Astrocyte (in vitro differentiated cells and primary cell): ENCODE measurements at places on chromosomes 1 and 21.

GRCh38 chr21:25409978-25410377 is 197.3 kb downstream of the MRPL39 start:
- DNase-seq = no peak

DNA sequence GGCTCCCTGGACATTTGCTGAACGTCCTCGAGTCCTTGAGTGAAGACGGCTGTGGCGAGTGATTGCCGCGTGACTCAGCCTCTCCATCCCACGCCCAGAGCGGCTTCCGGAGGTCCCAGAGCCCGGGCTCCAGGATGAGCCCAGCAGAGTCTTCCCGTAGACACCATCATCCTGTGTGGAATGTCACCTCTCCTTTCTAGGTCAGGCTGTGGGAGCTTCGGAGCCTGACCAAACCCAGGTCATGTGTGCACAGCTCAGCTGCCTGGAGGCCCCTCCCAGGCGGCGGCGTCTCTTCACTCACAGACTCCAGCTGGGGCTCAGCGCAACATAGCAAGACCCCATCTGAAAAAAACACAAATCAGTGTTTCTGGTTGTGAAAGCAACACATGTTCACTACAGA is 38.2 kb downstream of the PRKCZ start:
- DNase-seq = peak; percentile 65

DNA sequence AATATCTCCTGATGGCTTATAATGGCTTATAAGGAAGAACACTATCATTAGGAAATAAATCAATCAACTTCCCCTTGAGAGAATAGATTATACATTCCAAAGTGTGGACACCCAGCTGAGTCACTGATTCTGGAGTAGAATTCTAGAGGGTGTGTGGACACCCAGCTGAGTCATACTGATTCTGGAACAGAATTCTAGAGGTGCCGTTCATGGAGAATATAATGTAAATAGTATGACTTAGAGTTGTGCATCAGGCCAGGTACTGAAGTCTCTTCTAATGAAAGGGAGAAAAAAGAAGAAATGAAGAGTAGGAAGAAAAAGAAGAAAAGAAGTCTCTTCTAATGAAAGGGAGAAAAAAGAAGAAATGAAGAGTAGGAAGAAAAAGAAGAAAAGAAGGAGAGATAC is 2.4 kb upstream of the USP33 start:
- DNase-seq = peak; percentile 69

DNA sequence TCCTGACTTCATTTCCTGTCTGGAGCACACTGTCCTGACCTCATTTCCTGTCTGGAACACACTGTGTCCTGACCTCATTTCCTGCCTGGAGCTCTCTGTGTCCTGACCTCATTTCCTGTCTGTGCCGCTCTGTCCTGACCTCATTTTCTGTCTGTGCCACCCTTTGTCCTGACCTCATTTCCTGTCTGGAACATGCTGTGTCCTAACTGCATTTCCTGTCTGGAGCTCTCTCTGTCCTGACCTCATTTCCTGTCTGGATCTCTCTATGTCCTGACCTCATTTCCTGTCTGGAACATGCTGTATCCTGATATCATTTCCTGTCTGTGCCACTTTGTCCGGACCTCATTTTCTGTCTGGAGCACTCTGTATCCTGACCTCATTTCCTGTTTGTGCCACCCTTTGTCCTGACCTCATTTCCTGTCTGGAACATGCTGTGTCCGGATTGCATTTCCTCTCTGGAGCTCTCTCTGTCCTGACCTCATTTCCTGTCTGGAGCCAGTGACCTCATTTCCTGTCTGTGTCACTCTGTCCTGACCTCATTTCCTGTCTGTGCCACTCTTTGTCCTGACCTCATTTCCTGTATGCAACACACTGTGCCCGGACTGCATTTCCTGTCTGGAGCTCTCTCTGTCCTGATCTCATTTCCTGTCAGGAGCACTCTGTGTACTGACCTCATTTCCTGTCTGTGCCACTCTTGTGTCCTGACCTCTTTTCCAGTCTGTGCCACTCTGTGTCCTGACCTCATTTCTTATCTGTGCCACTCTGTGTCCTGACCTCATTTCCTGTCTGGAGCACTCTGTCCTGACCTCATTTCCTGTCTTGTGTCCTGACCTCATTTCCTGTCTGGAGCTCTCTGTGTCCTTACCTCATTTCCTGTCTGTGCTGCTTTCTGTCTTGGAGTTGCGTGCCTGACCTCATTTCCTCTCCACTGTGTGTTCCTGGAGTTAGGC is 27.6 kb downstream of the SKI start:
- DNase-seq = peak; percentile 67

GRCh38 chr1:28122183-28122582 is 33.8 kb upstream of the EYA3 start:
- peak; percentile 65 for DNase-seq

GRCh38 chr1:200328379-200328778 is 81.5 kb downstream of the ZNF281 start:
- peak; percentile 55 for DNase-seq
